ENCODE measurements at places on chromosomes 16 and 17. TPM values are rescaled to one million over a fixed set of nuclear protein-coding genes. Genes with fewer than 3 reads are reported as not detected.

The HLF gene
- 36.9 TPM for total RNA-seq

The PRAC1 gene
- total RNA-seq = not detected

The LPO gene
- not detected for total RNA-seq

The ZNHIT3 gene
- total RNA-seq = 17.6 TPM

DNA sequence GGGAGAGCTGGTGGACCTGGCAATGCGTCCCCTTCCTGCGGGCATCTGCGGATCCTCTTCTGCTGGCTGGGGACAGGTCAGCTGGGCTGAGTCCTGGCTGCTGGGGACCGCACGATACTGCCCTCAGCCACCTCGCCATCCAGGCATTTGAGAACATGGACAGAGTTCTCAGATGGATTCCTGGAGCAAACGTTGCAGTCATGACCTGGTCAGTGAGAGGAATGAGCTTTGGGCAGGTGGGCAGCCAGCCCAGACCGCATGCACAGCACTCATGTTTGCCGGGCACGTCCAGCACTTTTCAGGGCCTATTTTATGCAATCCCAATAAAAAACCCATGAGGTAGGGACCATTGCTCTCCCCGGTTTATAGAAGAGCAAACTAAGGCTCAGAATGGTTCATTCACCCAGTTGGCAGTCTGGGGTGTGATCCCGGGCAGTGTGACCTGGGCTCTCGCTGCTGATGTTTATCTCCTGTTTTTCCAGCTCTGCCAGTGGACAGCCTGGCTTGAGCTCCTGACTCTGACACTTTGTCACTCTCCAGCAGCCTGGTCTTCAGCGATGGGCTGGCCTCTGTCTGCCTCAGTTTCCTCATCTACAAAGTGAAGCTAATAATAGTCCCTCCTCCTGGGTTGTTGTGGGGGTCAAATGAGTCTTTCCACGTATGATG lies 294.7 kb downstream of the IRF8 start:
- H3K4me1 ChIP-seq = no peaks in the 10 kb centered on the region
- H3K27ac ChIP-seq = no peak overlapping the region
- peaks cover 6% of the 10 kb centered on the region for H3K27me3 ChIP-seq
- no peak overlapping the region for H3K4me3 ChIP-seq
- no peak for DNase-seq

GRCh38 chr17:4505187-4505586 lies 6.5 kb downstream of the SPNS2 start:
- no peaks in the 10 kb centered on the region for H3K27me3 ChIP-seq
- no peak overlapping the region for H3K4me3 ChIP-seq
- peaks cover 88% of the 10 kb centered on the region for H3K4me1 ChIP-seq
- no peaks in the 10 kb centered on the region for H3K36me3 ChIP-seq

DNA sequence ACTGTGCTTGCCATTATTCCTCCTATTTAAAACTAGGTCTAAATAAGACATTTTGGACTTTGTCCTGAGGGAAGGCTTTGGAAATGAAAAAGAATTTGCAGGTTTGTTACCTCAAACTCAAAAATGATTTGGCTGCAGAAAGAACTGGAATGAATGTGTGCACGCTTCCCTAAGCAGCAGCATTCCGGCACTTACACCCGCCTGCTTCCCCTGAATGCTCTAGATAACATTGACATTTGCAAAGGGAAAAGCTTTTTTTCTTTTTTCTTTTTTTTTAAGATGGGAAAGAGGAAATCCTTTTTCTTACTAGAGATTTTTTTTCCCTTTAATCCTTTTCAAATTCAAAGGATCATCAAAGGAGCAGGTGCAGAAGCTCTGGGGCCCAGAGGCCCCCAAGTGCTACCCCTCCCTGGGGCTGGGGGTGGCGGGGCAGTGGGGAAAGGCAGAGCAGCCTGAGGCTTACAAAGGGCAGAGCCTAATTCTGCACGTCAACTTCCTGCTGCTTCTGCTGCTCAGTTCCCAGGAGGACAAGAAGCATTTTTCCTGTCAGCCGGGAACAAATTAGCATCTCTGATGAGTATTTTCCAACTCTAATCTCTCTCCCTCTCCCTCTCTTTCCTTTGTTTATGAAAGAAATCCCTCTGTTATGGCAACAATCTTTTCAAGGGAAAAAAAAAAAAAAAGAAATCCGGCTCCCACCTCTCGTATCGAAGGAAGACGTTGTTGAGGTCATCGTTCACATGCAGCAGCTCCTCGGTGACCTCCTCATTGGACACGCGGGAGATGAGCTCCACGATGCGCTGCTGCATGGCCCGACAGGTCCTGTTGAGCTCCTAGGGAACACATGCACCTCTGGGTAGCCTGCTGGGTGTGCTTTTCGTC lies 32.1 kb upstream of the SREBF1 start:
- H3K4me1 ChIP-seq = no peaks in the 10 kb centered on the region
- H3K27me3 ChIP-seq = no peaks in the 10 kb centered on the region
- H3K4me3 ChIP-seq = no peak overlapping the region
- H3K36me3 ChIP-seq = peaks cover 29% of the 10 kb centered on the region
- no peak for DNase-seq

Data from right atrium auricular region (tissue), 2 donors.